ENCODE measurements at places on chromosomes 16 and 17.

- DNase-seq = no peak
Observed at GRCh38 chr17:73867056-73867455, 222.8 kb upstream of the SDK2 start.

GRCh38 chr17:69470702-69471101 is 56.2 kb downstream of the MAP2K6 start:
- no peak for DNase-seq

DNA sequence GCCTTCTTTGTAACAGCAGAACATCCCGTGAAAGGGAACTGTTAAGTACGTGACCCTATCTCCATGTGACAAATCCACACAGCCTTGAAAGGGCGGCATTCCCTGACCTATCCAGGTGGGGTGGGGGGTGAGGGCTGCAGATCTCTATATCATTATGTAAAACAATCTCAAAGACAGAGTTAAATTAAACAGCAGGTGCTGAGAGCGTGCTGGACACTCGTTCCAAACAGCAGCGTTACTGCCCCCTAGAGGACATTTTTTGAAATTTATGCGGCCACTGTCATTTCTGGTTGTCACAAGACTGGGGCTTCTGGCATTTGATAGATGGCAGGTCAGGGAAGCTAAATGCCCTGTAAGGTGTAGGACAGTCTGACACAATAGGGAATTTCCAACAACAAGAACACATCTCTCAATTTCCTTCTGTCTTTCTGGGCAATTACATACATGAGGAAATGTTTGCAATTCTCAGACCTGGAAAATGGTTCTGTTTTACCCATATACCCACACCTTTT is 6.7 kb upstream of the SLC25A39 start:
- DNase-seq = peak; percentile 64

GRCh38 chr17:35073991-35074627 is 10.6 kb upstream of the RFFL start:
- no peak for DNase-seq

DNA sequence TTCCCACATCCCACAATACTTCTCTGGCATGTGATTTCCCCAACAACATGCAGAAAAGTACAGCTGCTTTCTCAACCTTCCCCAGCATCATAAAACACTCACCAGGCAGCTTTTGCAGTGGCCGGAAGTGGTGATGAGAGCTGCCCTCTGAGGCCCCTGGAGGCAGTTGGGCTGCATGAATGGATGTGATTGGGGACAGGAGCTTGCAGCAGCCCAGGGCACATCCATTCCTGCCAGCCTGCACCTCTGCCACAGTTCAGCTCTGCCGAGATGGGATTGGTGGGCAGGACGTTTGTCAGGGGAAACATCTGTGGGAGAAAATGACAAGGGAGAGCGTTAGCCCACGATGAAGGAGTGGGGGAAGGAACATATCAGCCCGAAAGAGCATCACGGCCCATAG is 19.8 kb downstream of the NUBP1 start:
- no peak for DNase-seq

GRCh38 chr16:84329843-84330684 is 35.4 kb downstream of the WFDC1 start:
- DNase-seq = no peak

- no peak for DNase-seq
Observed at GRCh38 chr16:11379420-11379819, 34.2 kb downstream of the RMI2 start.

Measured in NCI-H2081 treated with DMSO at 0.1 percent for 48 hours (cell line).